ENCODE measurements at places on chromosomes 1 and 21.

DNA sequence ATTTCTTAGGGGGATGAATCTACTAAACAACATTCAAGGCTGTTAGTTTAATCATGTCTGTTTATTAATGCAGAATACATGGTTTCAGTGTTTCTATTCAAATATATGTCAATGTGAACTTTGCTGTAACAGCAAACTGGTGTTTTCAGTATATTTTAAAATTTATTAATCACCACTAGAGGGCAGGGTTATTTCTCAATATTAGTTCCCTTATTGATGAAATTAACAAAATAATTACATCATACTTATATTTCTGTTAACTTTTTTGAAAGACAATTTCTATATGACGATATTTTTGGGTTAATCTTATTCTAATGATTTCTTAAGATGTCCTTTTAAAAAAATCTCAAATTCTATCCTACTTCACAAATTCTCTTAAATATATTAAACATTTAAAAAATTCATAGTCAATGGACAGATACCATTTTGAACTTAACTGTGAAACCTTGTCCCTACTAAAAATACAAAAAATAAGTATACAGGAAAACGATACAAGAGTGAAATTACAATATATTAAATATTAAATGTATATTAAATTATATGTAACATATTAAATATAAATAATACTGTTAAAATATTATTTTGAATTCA, 1034.1 kb upstream of the PRMT6 start:
- no peak for DNase-seq

DNA sequence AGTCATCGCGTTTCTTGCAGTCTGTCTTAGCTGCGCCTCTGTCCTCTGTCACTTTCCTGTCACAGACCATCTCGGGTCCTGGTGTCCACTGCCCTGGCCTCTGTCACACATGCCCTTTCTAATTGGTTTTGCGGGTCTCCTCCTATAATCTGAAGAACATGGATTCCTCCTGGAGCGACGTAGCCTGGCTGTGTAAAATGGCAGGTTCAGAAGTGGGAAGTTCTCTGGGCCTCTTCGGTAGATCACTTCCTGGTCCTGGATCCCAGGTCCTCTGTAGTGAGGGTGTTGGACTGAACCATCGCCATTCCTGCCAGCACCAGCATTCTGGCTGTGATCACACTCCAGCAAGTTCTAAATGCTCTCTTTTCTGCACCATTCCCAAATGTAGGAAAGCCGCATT, 857 bp downstream of the FAM3B start:
- DNase-seq = no peak

- DNase-seq = peak; percentile 63
Observed at GRCh38 chr1:244918421-244919319, 54.3 kb upstream of the HNRNPU start.

DNA sequence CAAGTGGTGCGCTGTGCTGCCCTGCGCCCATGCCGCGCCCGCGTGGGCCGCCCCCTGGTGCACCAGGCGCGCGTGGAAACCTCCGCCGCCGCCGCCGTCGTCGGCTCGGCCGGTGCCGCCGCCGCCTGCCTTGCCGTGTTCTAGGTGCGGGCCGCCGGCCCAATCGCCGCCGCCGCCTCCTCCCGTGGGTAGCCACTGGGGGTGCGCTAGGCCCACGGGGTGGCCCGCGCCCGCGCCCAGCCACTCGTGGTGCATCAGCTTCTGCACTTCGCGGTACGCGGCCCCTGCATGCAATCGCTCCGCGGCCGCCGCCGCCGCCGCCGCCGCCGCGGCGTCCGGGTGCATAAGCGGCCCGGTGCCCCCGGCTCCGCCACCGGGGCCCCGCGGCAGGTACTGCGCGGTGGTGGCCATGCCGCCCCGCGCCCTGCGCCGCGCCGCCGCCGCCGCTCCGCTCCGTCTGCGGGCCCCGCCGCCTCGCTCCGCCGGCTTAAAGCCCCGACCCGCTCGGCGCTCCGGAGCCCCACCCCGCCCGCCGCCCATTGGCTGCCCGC, at the start of gene POU3F1:
POU3F1 (minus strand) TSS at position 461 of the 551 bp plus-strand sequence; CDS start at position 411, 50 bp downstream.
- DNase-seq = no peak

GRCh38 chr1:10514490-10515235, 39.9 kb downstream of the PEX14 start:
- DNase-seq = peak; percentile 26
